Osteocyte (in vitro differentiated cells): ENCODE measurements at places on chromosomes 5 and 9. TPM values are rescaled to one million over a fixed set of nuclear protein-coding genes. Genes with fewer than 3 reads are reported as not detected.
A peak's percentile ranks its signal among the peaks of the same experiment; 100 is the strongest.

GRCh38 chr5:132838516-132839282, 8.3 kb upstream of the SHROOM1 start:
- no peak for DNase-seq
- no peaks in the 10 kb centered on the region for H3K27me3 ChIP-seq
- peaks cover 11% of the 10 kb centered on the region for H3K4me1 ChIP-seq

Gene IFNB1
- total RNA-seq: not detected in 2 replicates

GRCh38 chr5:151741678-151742423, 16.6 kb downstream of the ATOX1 start:
- H3K27me3 ChIP-seq: no peaks in the 10 kb centered on the region
- peaks cover 67% of the 10 kb centered on the region for H3K4me1 ChIP-seq
- DNase-seq: no peak
- H3K36me3 ChIP-seq: peaks cover 9% of the 10 kb centered on the region
- H3K4me3 ChIP-seq: no peak overlapping the region

GRCh38 chr9:135667463-135668001, 4.4 kb downstream of the LCN9 start:
- no peaks in the 10 kb centered on the region for H3K27me3 ChIP-seq
- no peak overlapping the region for H3K27ac ChIP-seq
- no peak for DNase-seq
- no peaks in the 10 kb centered on the region for H3K36me3 ChIP-seq
- no peaks in the 10 kb centered on the region for H3K4me1 ChIP-seq
- no peak overlapping the region for H3K4me3 ChIP-seq

DNA sequence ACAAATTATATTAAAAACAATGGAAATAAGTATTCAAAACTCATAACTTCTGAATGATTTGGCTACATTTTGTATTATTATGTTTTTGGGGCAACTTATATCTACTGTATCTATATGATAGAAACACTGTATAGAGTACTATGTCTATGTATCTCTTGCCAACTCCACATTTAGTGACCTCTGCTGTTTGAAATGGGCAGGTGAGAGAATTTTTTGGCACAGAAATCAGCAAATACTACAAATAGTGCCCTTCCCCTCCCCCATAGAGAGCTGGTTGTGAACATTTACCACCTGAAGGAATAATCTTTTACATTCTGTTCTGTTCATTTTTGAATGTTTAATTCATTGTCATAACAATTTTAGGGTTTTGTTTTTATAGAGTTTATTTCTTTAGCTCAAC, 545.3 kb downstream of the PDE4D start:
- no peak overlapping the region for H3K27ac ChIP-seq
- no peak overlapping the region for H3K4me3 ChIP-seq
- no peaks in the 10 kb centered on the region for H3K27me3 ChIP-seq
- DNase-seq: no peak
- peaks cover 7% of the 10 kb centered on the region for H3K4me1 ChIP-seq

GRCh38 chr9:114364134-114365041, 23.4 kb downstream of the AKNA start:
- H3K27ac ChIP-seq: peak overlapping the region; percentile 10
- H3K4me3 ChIP-seq: no peak overlapping the region
- H3K27me3 ChIP-seq: no peaks in the 10 kb centered on the region
- peaks cover 19% of the 10 kb centered on the region for H3K4me1 ChIP-seq
- H3K36me3 ChIP-seq: peaks cover 62% of the 10 kb centered on the region

DNA sequence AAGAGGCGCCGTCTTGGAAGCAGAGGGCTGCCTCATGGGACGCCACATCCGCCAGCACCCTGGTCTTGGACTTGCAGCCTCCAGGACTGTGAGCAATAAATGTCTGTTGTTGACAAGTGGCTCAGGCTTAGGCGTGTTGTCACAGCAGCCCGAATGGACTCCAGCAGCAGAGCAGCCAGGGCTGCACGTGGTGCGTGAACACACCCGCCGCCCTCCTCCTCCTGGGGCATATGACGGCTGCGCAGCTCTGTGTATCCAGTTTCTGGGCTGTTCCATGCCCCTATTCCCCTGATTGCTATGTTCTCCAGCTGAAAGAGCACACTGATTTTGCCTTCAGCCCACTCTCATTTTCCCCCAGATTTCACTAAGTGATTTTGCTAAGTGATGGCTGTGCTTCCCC, 36.0 kb upstream of the CLPTM1L start:
- H3K4me3 ChIP-seq: no peak overlapping the region
- H3K27me3 ChIP-seq: peaks cover 18% of the 10 kb centered on the region
- H3K4me1 ChIP-seq: peaks cover 3% of the 10 kb centered on the region
- H3K27ac ChIP-seq: no peak overlapping the region

DNA sequence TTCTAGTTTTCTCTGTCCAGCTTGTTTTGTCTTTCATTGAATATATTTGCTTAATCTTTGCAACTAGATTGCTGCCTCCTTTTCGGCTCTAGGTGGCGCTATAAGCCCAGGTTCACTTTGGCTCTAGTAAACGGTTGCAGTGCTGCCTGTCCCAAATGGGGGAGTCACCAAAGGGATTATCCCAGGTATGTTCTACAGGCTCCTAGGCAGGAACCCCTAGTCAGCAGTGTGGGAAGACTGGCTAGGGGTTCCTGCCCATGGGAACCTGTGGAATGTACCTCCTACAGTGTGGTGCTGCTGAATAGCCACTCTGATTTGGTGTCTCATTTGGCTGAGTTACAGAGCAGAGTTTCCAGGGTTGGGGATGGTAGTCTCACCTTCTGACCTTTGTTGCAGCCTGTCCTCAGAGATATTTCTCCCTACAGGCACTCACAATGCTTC, 85.2 kb downstream of the ARSB start:
- H3K36me3 ChIP-seq: peaks cover 13% of the 10 kb centered on the region
- peaks cover 35% of the 10 kb centered on the region for H3K4me1 ChIP-seq

Gene SGCD
- 13.1 and 14.4 TPM in 2 replicates for total RNA-seq

GRCh38 chr5:96661855-96662724, at the start of gene CAST:
CAST (plus strand) TSS chr5:96662376; CDS start chr5:96662423, 47 bp downstream.
- H3K27me3 ChIP-seq: no peaks in the 10 kb centered on the region
- H3K36me3 ChIP-seq: no peaks in the 10 kb centered on the region
- H3K27ac ChIP-seq: peak within 1 kb of the TSS; percentile 98
- H3K4me3 ChIP-seq: peak within 1 kb of the TSS; percentile 94

- H3K4me3 ChIP-seq: no peak overlapping the region
- DNase-seq: no peak
- H3K27me3 ChIP-seq: peaks cover 27% of the 10 kb centered on the region
- H3K27ac ChIP-seq: no peak overlapping the region
- no peaks in the 10 kb centered on the region for H3K4me1 ChIP-seq
Measured at GRCh38 chr5:133602835-133603380, 9.4 kb downstream of the FSTL4 start.

GRCh38 chr9:95134457-95134881, 183.0 kb downstream of the FANCC start:
- H3K27ac ChIP-seq: no peak overlapping the region
- H3K4me3 ChIP-seq: no peak overlapping the region
- peaks cover 7% of the 10 kb centered on the region for H3K36me3 ChIP-seq
- DNase-seq: no peak
- H3K27me3 ChIP-seq: no peaks in the 10 kb centered on the region

GRCh38 chr9:16898464-16898863, 28.0 kb upstream of the BNC2 start:
- no peak for DNase-seq
- no peak overlapping the region for H3K4me3 ChIP-seq
- no peak overlapping the region for H3K27ac ChIP-seq
- no peaks in the 10 kb centered on the region for H3K36me3 ChIP-seq
- peaks cover 19% of the 10 kb centered on the region for H3K4me1 ChIP-seq

GRCh38 chr9:105306351-105307140, 62.1 kb downstream of the SLC44A1 start:
- H3K36me3 ChIP-seq: peaks cover 5% of the 10 kb centered on the region
- H3K27ac ChIP-seq: no peak overlapping the region
- H3K27me3 ChIP-seq: no peaks in the 10 kb centered on the region
- DNase-seq: no peak
- no peak overlapping the region for H3K4me3 ChIP-seq

DNA sequence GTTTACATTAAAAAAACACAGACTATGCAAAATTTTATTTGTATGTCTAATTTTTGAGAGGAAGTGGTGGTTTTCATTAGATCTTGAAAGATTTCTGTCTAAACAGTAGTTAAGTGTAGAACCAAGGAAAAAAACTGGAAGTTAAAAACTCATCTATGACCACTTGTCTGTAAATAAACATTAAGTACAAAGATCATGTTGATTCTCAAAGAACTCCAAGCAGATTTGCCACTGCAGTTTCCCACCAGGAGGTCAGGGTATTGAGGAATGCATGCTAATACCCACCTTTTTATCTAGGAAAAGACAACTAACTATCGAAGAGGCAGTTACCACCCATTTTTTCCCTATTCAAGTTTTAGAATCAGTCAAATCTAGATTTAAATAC, 1.9 kb downstream of the STOM start:
- H3K27ac ChIP-seq: peak overlapping the region; percentile 32
- peak overlapping the region; percentile 46 for H3K4me3 ChIP-seq
- peaks cover 65% of the 10 kb centered on the region for H3K4me1 ChIP-seq

GRCh38 chr5:37888476-37888875, 48.6 kb upstream of the GDNF start:
- H3K27me3 ChIP-seq: peaks cover 19% of the 10 kb centered on the region
- H3K4me1 ChIP-seq: peaks cover 3% of the 10 kb centered on the region
- H3K4me3 ChIP-seq: no peak overlapping the region
- no peak for DNase-seq
- no peaks in the 10 kb centered on the region for H3K36me3 ChIP-seq

- no peak for DNase-seq
- no peak overlapping the region for H3K27ac ChIP-seq
- H3K4me3 ChIP-seq: no peak overlapping the region
- H3K4me1 ChIP-seq: peaks cover 7% of the 10 kb centered on the region
- H3K27me3 ChIP-seq: peaks cover 48% of the 10 kb centered on the region
Measured at GRCh38 chr9:130333041-130333711, 67.6 kb downstream of the HMCN2 start.

GRCh38 chr9:98899408-98900056, 44.2 kb upstream of the COL15A1 start:
- H3K36me3 ChIP-seq: no peaks in the 10 kb centered on the region
- DNase-seq: peak; percentile 73
- no peak overlapping the region for H3K4me3 ChIP-seq
- peaks cover 35% of the 10 kb centered on the region for H3K27me3 ChIP-seq
- H3K4me1 ChIP-seq: peaks cover 16% of the 10 kb centered on the region
- no peak overlapping the region for H3K27ac ChIP-seq

Gene SPINK4
- not detected in 2 replicates for total RNA-seq

Gene PTPRD
- 4.4 and 5.4 TPM in 2 replicates for total RNA-seq

DNA sequence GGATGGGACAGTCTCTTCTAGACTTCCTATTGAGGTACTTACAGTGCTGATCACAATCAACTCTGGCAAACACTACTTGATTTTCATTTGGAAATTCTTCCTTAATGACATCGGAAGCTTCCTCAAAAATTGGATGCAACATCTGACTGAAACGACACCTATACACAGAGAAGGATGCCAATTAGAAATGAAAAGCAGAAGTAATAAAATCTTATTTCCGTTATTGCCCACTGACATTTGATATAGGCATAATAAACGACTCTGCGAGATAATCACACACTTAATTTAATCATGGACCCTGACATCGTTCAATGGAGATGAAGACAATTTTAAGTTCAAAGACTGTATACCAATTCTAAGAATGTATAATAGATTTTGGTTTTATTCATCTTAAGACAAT, 46.4 kb downstream of the ERP44 start:
- no peak for DNase-seq
- H3K27ac ChIP-seq: no peak overlapping the region
- no peak overlapping the region for H3K4me3 ChIP-seq
- H3K4me1 ChIP-seq: peaks cover 7% of the 10 kb centered on the region
- no peaks in the 10 kb centered on the region for H3K27me3 ChIP-seq

GRCh38 chr9:136880651-136881050, 5.7 kb upstream of the TRAF2 start:
- no peak for DNase-seq
- peaks cover 18% of the 10 kb centered on the region for H3K4me1 ChIP-seq
- H3K27ac ChIP-seq: no peak overlapping the region
- peaks cover 4% of the 10 kb centered on the region for H3K27me3 ChIP-seq
- H3K4me3 ChIP-seq: no peak overlapping the region

- H3K27ac ChIP-seq: no peak overlapping the region
- no peak overlapping the region for H3K4me3 ChIP-seq
- H3K27me3 ChIP-seq: no peaks in the 10 kb centered on the region
- no peaks in the 10 kb centered on the region for H3K4me1 ChIP-seq
- H3K36me3 ChIP-seq: no peaks in the 10 kb centered on the region
- no peak for DNase-seq
Measured at GRCh38 chr5:11047030-11047429, 286.0 kb upstream of the DAP start.

Gene TNC
- 75.1 and 81.8 TPM in 2 replicates for total RNA-seq

DNA sequence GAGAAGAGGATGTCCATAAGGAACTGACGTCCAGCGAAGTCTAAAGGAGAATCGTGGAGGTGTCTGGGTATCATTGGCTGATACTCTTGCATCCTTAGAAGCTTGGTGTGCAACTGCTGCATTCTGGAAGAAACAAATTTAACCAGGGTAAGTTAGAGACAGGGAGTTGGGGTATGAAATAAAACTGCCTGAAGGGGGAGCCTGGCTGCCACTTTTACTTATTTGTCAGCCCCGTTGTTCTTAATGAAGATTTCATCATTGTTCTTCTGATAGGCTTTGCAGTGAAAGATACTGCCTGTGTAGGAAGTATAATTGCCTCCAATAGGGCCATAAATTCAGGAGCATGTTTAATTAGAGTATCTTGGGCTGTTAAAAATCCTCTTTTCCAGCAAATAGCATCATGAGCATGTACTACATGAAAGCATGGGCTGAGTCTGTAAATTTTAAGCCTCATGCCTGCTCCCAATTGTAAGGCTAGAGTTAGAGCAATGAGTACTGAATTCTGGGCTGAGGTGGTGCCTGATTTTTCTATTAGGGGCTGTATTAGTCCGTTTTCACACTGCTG, 1264.5 kb upstream of the ACO1 start:
- H3K4me3 ChIP-seq: no peak overlapping the region
- H3K27me3 ChIP-seq: peaks cover 4% of the 10 kb centered on the region
- H3K36me3 ChIP-seq: no peaks in the 10 kb centered on the region
- no peaks in the 10 kb centered on the region for H3K4me1 ChIP-seq
- DNase-seq: no peak

Gene ZNF454
- total RNA-seq: 1.2 and 1.6 TPM in 2 replicates

GRCh38 chr9:8733131-8733954, 933.8 kb upstream of the DMAC1 start:
- H3K36me3 ChIP-seq: no peaks in the 10 kb centered on the region
- peaks cover 3% of the 10 kb centered on the region for H3K27me3 ChIP-seq
- no peak for DNase-seq
- H3K4me3 ChIP-seq: peak overlapping the region; percentile 64
- H3K27ac ChIP-seq: no peak overlapping the region
- H3K4me1 ChIP-seq: peaks cover 20% of the 10 kb centered on the region

DNA sequence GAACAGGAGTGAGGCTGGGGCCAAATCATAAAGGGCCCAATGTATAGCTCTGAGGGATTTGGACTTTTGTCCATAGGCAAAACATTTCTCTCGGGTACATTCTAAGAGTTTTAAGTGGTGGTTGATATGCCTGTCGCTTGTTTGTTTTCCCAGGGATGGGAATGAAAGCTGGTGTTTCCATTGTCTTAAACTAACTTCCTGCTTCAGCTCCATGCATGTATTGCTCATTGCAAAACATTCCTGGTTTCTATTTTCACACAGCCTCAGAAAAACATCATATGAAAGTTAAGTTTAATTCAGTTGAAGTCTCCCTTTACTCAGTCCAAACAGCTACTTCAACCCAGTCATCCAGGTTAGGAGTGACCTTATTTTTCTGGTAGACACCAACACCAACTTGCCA, 235.0 kb downstream of the ACTL7B start:
- peak overlapping the region; percentile 91 for H3K27ac ChIP-seq
- H3K4me3 ChIP-seq: no peak overlapping the region
- no peak for DNase-seq
- no peaks in the 10 kb centered on the region for H3K36me3 ChIP-seq

Gene PKD2L2
- not detected in 2 replicates for total RNA-seq
